Stimulated activated naive B cell treated with anti-CD40 and anti-IgM and Interleukin-4, amounts not matched to agents 10 μg/mL and 1 μg/mL and 100 μg/mL, for 72 hours (primary cell): ENCODE measurements at places on chromosomes 2 and 18.

DNA sequence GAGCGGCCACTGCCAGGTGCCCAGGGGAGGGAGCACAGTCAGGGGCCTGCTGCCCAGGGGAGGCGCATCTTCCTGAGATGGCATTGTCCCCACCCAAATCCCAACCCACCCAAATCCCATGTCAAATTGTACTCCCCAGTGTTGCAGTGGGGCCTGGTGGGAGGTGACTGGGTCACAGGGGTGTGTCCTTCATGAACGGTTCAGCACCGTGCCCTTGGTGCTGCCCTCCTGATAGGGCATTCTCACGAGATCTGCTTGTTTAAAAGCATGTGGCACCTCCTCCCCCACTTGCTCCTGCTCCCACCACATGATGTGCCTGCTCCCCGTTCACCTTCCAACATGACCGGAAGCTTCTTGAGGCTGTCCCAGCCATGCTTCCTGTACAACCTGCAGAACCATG is 27.6 kb downstream of the ANKMY1 start:
- DNase-seq: no peak

DNA sequence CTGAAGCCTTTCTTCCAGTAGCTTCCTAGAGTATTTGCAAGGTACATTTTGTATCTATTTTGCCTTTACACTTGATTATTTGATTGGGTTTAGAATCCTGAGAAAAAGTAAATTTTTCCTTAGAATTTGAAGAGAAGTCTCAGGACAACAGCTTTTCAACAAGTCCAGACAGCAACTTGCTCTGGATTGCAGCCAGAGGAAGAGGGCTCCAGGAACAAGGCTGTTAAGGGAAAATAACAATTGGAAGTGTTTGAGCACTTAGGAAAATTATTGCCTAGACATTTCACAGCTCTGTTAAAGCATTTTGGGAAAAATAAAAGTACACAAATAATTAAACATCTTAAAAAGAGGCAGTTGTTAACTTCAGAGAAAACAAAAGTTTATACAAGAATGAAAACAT is 58.3 kb upstream of the RAPGEF4 start:
- no peak for DNase-seq

- no peak for DNase-seq
Observed at GRCh38 chr2:224347176-224348051, 54.5 kb downstream of the FAM124B start.

GRCh38 chr2:194103941-194104659 is 1552.9 kb upstream of the SLC39A10 start:
- DNase-seq: no peak
